Natural killer cell treated with Interleukin-12 subunit alpha and Interleukin-12 subunit beta and Interleukin-15 and Interleukin-18, amount 100 ng/mL, for 72 hours (primary cell): ENCODE measurements at places on chromosomes 2 and 18. TPM values are rescaled to one million over a fixed set of nuclear protein-coding genes. Genes with fewer than 3 reads are reported as not detected.

The SERPINB11 gene
- total RNA-seq = not detected

The SETBP1 gene
- total RNA-seq = 79.6 TPM

DNA sequence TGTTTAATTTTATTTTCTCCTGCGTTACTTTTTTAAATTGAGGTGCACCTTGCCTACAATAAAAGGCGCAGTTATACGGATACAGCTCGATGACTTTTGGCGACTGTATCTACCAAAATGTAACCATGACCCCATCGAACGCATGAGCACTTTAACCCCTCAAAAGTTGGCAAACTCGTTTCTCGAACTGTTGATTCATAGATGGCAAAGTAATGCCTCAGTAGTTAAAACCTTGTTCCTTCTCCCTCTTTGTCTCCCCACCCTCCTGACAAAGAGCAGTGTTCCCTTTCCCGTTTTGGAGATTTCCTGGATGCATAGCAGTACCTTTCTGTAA lies 577 bp downstream of the MOGAT1 start:
- peaks cover 5% of the 10 kb centered on the region for H3K4me1 ChIP-seq
- H3K27ac ChIP-seq = no peak overlapping the region
- no peak for DNase-seq
- H3K36me3 ChIP-seq = no peaks in the 10 kb centered on the region
- H3K27me3 ChIP-seq = peaks cover 70% of the 10 kb centered on the region

DNA sequence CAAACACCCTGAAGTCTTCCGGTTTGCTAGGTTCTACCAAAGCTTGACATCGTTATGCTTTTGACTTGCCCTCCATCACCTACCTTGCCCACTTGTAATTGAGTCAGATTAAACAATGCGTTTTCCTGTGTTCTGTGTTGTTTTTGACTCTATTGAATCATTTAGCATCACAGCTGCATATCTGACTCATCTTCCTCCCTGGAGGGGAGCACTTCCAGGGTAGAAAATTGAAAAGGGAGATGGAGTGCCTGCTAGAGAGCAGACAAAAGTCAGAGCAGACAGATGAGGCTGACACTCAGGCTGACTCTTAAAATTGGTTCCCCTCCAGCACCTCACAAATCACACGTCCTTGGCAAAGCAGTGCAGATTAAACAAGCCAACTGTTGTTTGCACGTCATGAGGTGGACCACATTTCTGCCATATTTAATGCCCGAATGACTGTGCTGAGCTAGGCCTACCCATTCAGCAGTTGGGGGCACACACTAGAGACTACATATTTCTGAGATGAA lies 2.2 kb downstream of the MPP4 start:
- H3K27me3 ChIP-seq = no peaks in the 10 kb centered on the region
- no peak overlapping the region for H3K4me3 ChIP-seq
- no peaks in the 10 kb centered on the region for H3K4me1 ChIP-seq
- H3K36me3 ChIP-seq = peaks cover 10% of the 10 kb centered on the region
- H3K27ac ChIP-seq = no peak overlapping the region
- DNase-seq = no peak

GRCh38 chr2:237258615-237259014 lies 155.3 kb downstream of the COL6A3 start:
- peaks cover 4% of the 10 kb centered on the region for H3K4me1 ChIP-seq
- DNase-seq = no peak
- H3K27me3 ChIP-seq = peaks cover 3% of the 10 kb centered on the region
- no peaks in the 10 kb centered on the region for H3K36me3 ChIP-seq
- no peak overlapping the region for H3K4me3 ChIP-seq

DNA sequence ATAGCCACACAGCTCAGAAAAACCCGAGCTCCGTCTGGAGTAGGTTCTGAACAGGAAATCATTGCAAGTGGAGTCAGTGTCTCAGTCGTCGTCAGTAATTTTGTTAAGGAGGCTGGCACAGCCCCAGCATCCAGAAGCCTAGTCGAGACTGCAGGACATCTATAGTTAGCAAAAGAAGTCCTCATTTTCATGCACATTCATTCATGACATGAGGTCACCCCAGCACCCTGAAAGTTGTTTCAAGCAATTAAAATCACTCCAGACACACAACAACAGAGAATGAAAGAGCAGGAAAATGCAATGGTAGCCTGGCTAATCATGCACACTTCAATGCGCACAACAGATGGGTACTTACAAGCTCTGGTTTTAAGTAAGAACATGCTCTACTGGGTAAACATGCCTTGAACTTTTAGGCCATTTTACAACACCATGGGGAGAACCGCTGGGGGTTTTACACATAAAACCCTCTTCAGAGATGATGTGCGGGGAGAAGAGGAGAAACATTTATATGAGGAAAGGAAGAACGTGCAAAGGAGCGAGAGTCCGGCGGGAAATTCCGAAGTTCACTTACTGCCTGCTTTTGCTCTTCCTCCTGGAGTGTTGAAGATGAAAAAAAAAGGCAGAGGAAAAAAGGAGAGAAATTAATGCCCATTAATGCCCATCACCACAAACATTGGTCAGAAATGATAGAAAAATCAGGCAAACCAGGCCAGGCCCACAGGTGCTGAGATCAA lies 77.4 kb upstream of the DNMT3A start:
- DNase-seq = no peak
- peaks cover 12% of the 10 kb centered on the region for H3K36me3 ChIP-seq
- H3K4me3 ChIP-seq = no peak overlapping the region
- peaks cover 9% of the 10 kb centered on the region for H3K4me1 ChIP-seq
- H3K27ac ChIP-seq = no peak overlapping the region

DNA sequence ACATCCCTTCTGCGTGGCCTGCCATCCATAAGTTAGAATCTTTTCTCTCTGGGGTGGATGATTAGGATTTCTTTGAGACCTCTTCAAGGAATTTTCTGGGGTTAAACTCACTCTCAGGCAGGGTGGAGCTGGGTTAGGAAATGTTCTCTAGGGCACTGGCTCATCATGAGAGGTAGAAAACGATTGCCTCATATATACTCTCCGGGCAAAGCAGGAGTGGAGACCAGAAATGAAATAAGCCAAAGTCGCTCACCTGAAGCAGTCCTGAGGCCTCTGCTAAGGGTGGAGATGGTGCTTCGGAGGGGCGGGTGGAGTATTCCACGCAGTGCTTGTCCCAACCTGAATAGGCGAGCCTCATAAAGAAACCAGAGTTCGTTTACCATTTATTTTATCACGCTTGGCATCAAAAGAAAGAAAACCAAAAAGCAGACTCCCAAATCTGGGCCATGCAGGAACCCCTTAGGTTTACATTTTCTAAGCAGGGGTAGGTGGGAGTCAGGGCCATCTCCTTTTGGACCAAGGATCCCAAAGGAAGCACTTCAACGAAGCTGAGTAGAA lies 249.3 kb upstream of the MEIS1 start:
- no peak overlapping the region for H3K27ac ChIP-seq
- H3K27me3 ChIP-seq = no peaks in the 10 kb centered on the region
- no peak for DNase-seq
- H3K4me3 ChIP-seq = no peak overlapping the region

GRCh38 chr2:121355488-121355887 lies 70.5 kb upstream of the TFCP2L1 start:
- no peak overlapping the region for H3K27ac ChIP-seq
- no peak overlapping the region for H3K4me3 ChIP-seq
- peaks cover 4% of the 10 kb centered on the region for H3K36me3 ChIP-seq
- H3K27me3 ChIP-seq = no peaks in the 10 kb centered on the region
- no peak for DNase-seq
- peaks cover 8% of the 10 kb centered on the region for H3K4me1 ChIP-seq

GRCh38 chr2:219522111-219523030 lies 8.1 kb downstream of the ASIC4 start:
- H3K27me3 ChIP-seq = peaks cover 70% of the 10 kb centered on the region
- no peak overlapping the region for H3K4me3 ChIP-seq
- no peak overlapping the region for H3K27ac ChIP-seq
- no peak for DNase-seq

DNA sequence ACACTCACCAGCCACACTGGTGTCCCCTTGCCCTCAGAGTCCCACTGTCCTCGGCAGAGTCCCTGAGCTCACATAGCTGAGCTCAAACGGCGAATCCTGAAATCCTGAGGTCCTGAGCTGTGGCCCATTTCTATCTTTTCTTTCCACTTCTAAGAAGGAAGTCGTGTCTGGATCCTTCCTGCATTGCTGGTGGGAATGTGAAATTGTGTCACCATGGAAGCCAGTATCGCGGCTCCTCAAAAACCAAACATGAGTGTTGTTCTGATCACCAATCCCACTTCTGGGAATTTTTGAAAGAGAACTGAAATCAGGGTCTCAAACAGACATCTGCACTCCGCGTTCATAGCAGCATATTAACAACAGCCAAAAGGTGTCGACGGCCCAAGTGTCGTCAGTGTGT lies 244.7 kb downstream of the EIPR1 start:
- H3K4me3 ChIP-seq = no peak overlapping the region
- no peak overlapping the region for H3K27ac ChIP-seq
- H3K27me3 ChIP-seq = no peaks in the 10 kb centered on the region
- H3K4me1 ChIP-seq = no peaks in the 10 kb centered on the region

- peaks cover 15% of the 10 kb centered on the region for H3K27me3 ChIP-seq
- H3K27ac ChIP-seq = no peak overlapping the region
- DNase-seq = no peak
These were observed 320.6 kb downstream of the LPIN1 start for GRCh38 chr2:12066986-12067385.

DNA sequence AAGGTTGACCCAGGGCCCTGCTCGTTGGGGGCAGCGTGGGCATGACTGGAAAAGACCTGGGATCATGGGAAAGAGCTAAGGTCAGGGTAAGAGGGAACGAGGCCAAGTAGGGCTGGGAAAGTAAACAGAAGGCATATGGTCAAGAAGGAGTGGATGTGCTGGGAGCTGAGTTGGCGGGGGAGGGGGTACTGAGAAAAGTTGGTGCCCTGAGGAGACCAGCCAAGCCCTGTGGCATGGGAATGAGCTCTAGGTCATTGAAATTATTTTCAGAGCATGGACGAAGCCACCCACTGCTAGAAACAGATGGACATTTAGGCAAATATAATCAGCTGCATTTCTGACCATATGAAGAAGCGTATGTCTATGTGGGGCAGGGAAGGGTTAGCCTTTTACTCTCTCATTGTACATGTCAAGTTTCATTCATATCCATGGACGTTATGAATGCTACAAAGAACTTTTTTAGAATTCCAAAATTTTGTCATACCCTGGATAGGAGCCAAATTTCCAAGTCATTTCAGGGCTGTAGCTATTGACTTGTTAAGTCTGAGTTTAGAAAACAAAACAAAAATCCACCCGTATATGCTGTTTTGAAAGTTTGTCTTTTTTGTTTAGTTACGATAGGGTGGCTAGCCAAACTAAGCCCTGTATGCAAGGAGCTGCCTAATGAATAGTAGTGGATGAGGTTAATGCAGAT lies 19.1 kb downstream of the MAPRE2 start:
- H3K27me3 ChIP-seq = no peaks in the 10 kb centered on the region
- no peak for DNase-seq
- no peaks in the 10 kb centered on the region for H3K36me3 ChIP-seq
- H3K27ac ChIP-seq = no peak overlapping the region

DNA sequence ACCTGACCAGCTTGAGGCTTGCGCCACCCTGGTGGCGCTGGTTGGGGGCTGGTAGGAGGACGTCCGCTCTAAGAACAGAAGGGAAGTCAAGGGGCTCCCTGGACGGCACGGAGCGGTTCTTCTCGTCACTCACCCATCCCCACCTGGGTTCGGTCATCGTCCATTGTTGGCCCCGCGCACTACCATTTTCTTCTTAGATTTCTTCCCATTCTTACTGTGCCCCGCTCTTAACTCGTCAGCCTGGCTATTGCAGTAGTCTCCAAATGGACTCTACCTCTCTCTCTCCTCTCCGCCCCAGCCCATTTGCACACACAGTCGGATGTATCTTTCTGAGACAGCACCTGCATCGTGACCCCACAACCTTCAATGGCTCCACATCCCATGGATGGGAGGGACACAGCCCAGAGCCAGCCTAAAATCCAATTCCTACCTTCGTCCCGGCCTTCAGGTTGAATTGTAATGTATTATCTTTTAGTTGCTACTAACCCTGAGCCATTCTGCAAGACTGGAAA lies 814 bp upstream of the RAB1A start:
- H3K36me3 ChIP-seq = peaks cover 13% of the 10 kb centered on the region
- H3K27me3 ChIP-seq = no peaks in the 10 kb centered on the region
- H3K27ac ChIP-seq = peak overlapping the region; percentile 93
- peak overlapping the region; percentile 96 for H3K4me3 ChIP-seq
